Activated naive CD4-positive, alpha-beta T cell treated with anti-CD3 and anti-CD28 coated beads for 36 hours (primary cell): ENCODE measurements at places on chromosomes 7 and 10. TPM values are rescaled to one million over a fixed set of nuclear protein-coding genes. Genes with fewer than 3 reads are reported as not detected.

The LOXL4 gene
- total RNA-seq = not detected

The CYP17A1 gene
- not detected for total RNA-seq

The TMEM236 gene
- total RNA-seq = not detected

The ACTL6B gene
- not detected for total RNA-seq

- H3K27ac ChIP-seq = no peak overlapping the region
- no peaks in the 10 kb centered on the region for H3K4me1 ChIP-seq
- no peak for DNase-seq
- no peaks in the 10 kb centered on the region for H3K36me3 ChIP-seq
- no peaks in the 10 kb centered on the region for H3K27me3 ChIP-seq
- H3K4me3 ChIP-seq = no peak overlapping the region
These were observed 61.2 kb upstream of the TMEM72 start for GRCh38 chr10:44849936-44850335.

GRCh38 chr7:150734254-150734653 lies 3.0 kb upstream of the GIMAP5 start:
- peak overlapping the region; percentile 95 for H3K27ac ChIP-seq
- no peaks in the 10 kb centered on the region for H3K27me3 ChIP-seq
- H3K36me3 ChIP-seq = peaks cover 12% of the 10 kb centered on the region
- peak; percentile 73 for DNase-seq

DNA sequence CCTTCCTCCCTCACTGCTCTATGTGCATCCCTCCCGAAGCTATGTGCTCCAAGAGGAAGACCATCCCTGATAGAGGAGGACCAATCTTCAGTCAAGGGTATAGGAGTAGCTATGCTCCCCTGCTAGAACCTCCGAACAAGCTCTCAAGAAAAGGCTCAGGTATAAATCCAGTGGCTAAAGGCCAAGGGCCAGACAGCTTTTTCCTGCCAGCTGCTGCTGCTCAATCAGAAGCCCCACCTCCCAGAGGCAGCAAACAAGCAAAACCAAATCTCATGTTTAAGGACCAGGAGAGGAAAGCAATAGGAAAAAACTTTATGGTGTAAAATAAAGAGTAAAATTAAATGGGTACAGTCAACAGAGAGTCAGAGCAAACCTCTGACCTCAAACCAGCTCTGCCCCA lies 187.2 kb downstream of the FGFR2 start:
- peaks cover 2% of the 10 kb centered on the region for H3K27me3 ChIP-seq
- no peaks in the 10 kb centered on the region for H3K4me1 ChIP-seq
- no peaks in the 10 kb centered on the region for H3K36me3 ChIP-seq
- no peak overlapping the region for H3K27ac ChIP-seq
- no peak for DNase-seq

DNA sequence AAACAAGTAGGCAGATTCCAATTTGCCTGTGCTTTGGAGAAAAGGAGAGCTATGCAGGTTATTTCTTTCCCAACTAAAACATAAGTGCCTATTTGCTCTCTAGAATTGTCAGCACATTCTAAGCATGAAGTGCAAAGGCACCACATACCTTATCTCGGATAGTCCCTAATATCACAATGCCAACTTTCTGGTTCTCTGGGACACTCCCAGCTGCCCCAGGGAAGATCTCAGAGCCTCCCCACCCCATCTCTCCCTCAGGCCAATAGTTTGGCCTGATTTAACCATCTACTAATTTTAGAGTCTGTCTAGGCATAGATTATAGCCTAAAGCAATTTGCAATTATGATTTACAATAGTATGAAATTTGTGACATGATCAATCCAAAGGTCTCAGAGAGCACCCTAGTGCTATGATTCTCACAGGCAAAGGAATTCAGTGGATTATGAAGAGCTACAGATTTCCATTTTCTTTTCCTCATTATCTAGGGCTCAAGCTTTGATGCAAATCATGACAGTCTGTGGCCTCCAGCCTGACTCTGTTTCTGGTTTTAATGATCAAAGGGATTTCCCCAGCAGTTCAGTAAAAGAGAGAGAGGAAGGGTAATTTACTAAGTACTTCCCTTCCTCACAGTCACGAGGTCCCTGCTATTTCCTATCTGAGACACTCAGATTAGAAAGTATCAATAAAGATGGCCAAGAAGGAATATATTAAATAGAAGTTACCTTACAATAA lies 29.0 kb upstream of the IL6 start:
- no peak overlapping the region for H3K4me3 ChIP-seq
- no peaks in the 10 kb centered on the region for H3K36me3 ChIP-seq
- H3K27ac ChIP-seq = peak overlapping the region; percentile 84
- DNase-seq = peak; percentile 59

DNA sequence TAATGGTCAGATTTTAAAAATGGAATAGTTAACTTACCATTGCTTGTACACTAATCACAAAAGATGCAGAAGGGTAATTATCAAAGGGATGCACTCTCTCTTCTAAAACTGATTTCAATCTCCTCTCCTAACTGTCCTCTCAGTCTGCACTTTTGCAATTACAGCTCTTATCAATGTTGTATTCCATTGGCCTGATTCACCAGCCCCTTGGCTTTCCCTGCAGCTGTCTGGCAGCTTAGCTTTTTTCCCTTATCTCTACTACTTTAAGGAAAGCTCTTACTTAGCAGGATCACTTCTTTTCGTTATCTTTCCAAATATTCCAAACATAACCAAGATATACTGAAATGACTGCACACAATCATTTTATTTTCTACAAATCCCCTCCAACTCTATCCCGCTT lies 448.8 kb downstream of the GRM8 start:
- no peak overlapping the region for H3K27ac ChIP-seq
- H3K36me3 ChIP-seq = no peaks in the 10 kb centered on the region
- H3K4me3 ChIP-seq = no peak overlapping the region
- peaks cover 3% of the 10 kb centered on the region for H3K27me3 ChIP-seq

- no peaks in the 10 kb centered on the region for H3K27me3 ChIP-seq
- H3K4me3 ChIP-seq = no peak overlapping the region
- H3K27ac ChIP-seq = no peak overlapping the region
- no peaks in the 10 kb centered on the region for H3K36me3 ChIP-seq
These were observed 74.0 kb upstream of the ITGB1 start for GRCh38 chr10:33031815-33032653.

DNA sequence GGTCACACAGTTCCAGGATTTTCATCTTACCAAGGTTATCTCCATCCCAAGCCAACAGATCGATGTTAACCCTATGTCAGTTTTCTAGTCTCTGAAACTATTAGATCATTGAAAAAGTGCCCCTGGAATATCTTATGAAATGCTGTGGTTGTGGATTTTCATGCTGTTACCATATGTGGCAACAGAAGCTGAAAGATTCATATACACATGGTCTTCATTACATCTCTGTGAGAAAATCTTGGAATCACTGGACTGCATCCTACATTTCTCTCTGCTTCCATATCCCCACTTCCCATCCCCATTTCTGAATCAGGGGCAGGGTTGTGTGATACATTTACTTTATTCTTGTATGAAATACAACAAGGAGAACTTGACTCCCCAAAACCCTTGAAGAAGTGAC lies 146.1 kb downstream of the SLC16A9 start:
- no peak overlapping the region for H3K27ac ChIP-seq
- no peak overlapping the region for H3K4me3 ChIP-seq
- peaks cover 10% of the 10 kb centered on the region for H3K27me3 ChIP-seq
- H3K4me1 ChIP-seq = no peaks in the 10 kb centered on the region
- H3K36me3 ChIP-seq = no peaks in the 10 kb centered on the region
- DNase-seq = no peak

DNA sequence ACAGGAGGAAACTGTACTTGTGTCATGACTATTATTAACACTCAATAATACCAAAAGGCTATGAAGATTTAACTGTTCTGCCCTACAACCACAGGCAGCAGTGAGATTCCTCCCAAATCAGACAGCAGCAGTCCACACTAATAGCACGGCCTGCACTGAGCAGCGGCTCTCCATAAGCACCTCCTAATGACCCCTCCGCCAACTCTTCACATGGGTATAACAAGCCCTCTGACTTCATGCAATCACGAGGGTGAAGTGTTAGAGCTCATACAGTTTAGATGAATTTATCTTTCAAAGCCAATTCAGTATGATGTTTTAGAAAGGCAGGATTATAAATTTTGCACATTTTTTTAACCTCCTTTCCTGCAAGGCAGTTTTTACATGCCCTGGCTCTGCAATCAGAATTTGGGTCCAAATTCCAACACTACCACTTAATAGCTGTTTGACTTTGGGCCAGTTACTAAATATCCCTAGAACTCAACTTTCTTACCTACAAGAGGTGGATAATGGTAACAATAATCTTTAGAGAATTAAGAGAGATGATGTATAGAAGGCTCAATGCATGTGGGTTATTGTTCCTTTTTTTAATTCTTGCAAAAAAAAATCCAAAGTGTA lies 617.1 kb downstream of the KCNMA1 start:
- DNase-seq = no peak
- H3K36me3 ChIP-seq = no peaks in the 10 kb centered on the region
- H3K4me3 ChIP-seq = no peak overlapping the region
- no peak overlapping the region for H3K27ac ChIP-seq
- H3K27me3 ChIP-seq = peaks cover 3% of the 10 kb centered on the region
- no peaks in the 10 kb centered on the region for H3K4me1 ChIP-seq

DNA sequence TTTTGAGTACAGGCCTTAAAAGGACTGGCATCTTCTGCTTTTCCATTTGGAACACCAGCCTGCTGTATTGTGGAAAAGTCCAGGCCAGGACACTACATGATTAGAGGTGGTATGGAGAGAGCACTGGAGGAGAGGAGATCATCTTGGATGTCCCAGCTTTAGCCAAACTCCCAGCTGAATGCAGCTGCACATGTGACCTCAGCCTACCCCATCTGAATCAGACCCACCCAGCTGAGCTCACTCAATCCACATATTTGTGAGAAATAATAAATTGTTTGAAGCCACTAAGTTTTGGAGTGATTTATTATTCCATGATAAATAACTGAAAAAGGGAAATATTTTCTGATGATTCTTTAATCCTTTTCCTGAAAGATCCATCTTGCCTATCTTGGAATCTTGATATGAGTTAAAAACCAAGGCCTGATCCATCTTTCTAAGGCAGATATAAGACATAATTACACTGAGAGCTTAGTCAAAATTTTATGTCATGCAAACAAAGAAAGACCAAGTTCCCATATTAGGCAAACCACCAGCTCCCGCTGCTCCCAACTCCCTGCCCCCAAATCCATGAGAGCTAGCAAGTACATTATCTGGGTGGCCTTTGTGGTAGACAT lies 55.1 kb upstream of the TRIL start:
- no peaks in the 10 kb centered on the region for H3K27me3 ChIP-seq
- no peak overlapping the region for H3K4me3 ChIP-seq
- no peak overlapping the region for H3K27ac ChIP-seq
- no peak for DNase-seq
- H3K36me3 ChIP-seq = no peaks in the 10 kb centered on the region

DNA sequence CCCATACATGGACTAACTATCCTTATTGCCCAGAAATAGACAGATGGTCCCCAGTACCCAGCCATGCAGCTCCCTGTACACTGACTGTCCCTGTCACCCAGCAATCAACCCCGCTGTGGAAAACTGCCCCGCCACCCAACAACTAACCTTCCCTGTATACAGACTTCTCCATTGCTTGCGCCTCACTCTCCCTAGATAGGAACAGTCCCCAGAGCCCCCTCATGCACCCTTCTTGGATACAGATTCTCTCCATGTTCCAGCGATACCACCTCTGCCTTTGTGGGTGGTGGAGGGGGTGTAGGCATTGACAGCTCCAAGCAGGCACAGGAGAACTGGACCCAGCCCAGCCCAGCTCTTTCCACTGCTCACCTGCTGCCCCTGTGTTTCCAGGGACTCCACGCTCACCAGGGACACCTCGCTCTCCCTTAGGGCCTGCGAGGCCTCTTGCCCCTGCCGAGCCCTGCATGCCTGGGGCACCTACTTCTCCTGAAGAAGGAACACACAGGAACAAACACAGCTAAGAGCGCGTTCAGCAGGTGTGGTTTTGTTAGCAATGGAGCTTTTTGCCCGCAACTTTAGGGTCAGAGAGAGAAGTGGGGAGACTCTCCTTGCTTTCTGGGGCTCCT lies 7.2 kb downstream of the SFTPD start:
- H3K36me3 ChIP-seq = no peaks in the 10 kb centered on the region
- no peaks in the 10 kb centered on the region for H3K27me3 ChIP-seq
- H3K27ac ChIP-seq = no peak overlapping the region
- peaks cover 14% of the 10 kb centered on the region for H3K4me1 ChIP-seq

- H3K27me3 ChIP-seq = peaks cover 13% of the 10 kb centered on the region
- no peak overlapping the region for H3K4me3 ChIP-seq
- no peaks in the 10 kb centered on the region for H3K4me1 ChIP-seq
- no peak for DNase-seq
- no peak overlapping the region for H3K27ac ChIP-seq
- H3K36me3 ChIP-seq = peaks cover 1% of the 10 kb centered on the region
These were observed 349.7 kb downstream of the KIF20B start for GRCh38 chr10:90051053-90051452.

DNA sequence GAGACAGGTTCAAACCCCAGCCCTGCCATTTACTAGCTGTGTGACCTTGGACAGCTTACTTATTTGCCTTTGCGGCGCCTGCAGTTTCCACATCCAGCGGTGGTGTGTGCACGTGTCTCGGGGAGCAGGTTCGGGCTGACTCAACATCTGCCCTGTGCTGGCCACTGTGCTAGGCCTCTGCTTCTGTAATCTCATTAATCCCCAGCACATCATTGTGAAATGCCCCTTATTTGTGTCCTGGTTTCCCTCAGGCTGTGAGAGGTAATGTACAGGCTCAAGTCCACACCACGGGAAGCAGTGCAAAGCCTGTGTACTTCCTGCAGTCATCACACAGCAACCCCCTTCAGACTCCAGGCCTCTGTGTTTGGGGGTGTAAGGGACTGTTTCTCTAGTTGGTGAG lies 285.7 kb downstream of the RPS24 start:
- H3K4me1 ChIP-seq = peaks cover 20% of the 10 kb centered on the region
- no peak for DNase-seq
- H3K27ac ChIP-seq = no peak overlapping the region
- no peak overlapping the region for H3K4me3 ChIP-seq
- H3K27me3 ChIP-seq = no peaks in the 10 kb centered on the region
